ENCODE measurements at places on chromosomes 12 and 14.

- no peak for DNase-seq
Observed at GRCh38 chr12:6639151-6639801, 3.5 kb upstream of the LPAR5 start.

- DNase-seq, result no peak
Observed at GRCh38 chr12:109500406-109501185, 23.2 kb downstream of the UBE3B start.

DNA sequence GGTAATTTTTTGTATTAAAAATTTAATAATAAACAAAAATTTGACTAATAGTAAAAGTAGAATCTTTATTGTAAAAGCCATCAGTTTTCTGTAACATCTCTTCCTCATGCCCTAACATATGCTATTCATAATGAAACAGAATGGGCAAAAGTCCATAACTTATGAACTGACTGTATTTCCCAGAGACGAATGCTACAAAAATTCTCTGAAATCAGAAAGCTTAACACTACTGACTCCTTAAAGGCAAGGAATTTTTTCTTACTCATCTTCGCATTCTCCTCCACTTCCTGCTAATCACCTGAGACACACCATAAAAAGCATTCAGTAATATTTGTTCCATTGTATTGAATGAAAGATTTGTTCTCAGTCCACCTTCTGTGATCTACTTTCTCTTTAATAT lies 17.6 kb downstream of the MON2 start:
- no peak for DNase-seq

DNA sequence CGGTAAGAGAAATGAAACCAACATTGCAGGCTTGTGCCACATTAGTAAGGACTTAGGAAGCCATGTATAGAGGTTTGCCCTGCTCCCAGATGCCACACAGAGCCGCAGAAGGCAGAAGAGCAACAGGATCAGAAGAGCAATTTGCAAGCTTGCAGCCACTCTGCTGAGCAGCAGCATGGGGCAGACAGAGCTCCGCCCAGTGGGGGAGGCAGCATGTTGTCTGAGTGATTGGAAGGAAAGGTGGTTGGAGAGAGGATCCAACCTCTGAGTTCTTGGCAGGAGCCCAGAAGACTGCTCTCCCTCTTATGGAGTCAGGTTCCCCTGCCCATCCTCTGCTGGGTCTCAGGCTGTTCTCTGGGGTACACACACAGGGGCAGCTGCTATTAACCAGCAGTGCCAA lies 2.3 kb upstream of the KRT6A start:
- DNase-seq, result no peak

DNA sequence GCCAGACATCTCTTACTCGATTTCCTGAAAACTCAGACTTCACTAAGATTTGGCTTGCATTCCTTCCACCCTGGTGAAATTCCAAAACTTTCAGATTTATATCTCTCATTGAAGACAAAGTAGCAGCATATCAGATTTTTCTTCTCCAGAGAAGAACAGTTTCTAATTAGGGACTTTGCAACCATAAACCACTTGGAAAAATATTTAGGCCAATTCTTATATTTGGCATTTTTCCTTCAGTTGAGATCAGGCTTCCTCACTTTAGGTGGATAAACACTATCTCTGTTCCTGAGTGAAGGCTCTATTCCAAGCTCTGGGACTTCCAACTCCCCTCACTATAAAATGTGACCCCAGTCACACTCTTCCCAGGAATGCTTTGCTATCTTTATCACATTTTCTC lies 1434.3 kb upstream of the FLRT2 start:
- DNase-seq, result no peak

GRCh38 chr14:24310646-24311604 lies at the start of gene LTB4R:
Gene LTB4R, plus strand, starts transcription at chr14:24311502. Its CDS starts 4,150 bp downstream, at chr14:24315652.
- DNase-seq, result no peak

DNA sequence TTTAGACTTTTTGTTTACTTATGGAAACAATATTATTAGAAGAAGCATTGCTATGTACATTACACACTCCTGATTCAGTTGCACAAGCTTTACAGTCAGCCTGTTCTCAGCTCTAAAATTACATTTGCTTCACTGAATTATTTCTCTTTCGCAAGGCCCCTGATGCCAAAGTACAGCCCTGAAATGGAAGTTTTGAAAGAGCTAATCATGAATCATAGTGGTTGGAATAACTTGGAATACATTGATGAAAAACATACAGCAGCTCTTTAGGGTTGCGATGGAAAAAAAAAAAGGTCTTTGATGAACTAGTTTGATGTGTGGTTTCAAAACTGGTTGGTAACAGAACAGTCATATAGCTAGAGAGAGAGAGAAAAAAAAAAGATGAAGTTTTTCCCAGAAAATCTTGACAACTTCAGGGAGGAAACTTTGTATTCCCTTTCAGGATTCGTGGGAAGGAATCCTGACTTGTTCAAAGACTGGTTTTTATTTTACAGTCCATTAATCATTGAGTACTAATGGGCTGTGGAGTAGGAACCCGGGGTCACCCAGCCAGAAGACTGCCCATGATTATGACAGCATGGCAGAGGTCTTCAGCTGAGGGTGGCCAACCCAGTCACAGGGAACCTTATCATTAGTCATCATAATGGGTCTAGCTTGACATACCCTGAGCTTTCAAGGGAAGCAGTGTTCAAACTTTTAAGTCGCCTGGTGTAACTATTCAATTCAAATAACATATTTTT lies 460.1 kb downstream of the NAV3 start:
- peak; percentile 5 for DNase-seq

- no peak for DNase-seq
Observed at GRCh38 chr12:30774599-30774998, 19.8 kb upstream of the CAPRIN2 start.

DNA sequence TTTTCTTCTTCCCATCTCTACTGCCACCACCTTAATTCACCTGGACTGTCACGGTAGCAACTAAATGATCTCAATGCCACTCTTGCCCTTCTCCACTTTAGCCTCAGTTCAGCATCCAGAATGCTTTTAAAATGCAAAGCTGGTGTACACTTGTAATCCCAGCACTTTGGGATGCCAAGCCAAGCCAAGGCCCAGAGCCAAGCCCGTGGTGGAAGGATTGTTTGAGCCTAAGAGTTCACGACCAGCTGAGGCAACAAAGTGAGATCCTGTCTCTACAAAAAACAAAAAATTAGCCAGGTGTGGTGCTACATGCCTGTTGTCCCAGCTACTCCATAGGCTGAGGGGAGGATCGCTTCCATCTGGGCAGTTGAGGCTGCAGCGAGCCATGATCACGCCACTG lies 5.9 kb downstream of the CIPC start:
- DNase-seq, result no peak

DNA sequence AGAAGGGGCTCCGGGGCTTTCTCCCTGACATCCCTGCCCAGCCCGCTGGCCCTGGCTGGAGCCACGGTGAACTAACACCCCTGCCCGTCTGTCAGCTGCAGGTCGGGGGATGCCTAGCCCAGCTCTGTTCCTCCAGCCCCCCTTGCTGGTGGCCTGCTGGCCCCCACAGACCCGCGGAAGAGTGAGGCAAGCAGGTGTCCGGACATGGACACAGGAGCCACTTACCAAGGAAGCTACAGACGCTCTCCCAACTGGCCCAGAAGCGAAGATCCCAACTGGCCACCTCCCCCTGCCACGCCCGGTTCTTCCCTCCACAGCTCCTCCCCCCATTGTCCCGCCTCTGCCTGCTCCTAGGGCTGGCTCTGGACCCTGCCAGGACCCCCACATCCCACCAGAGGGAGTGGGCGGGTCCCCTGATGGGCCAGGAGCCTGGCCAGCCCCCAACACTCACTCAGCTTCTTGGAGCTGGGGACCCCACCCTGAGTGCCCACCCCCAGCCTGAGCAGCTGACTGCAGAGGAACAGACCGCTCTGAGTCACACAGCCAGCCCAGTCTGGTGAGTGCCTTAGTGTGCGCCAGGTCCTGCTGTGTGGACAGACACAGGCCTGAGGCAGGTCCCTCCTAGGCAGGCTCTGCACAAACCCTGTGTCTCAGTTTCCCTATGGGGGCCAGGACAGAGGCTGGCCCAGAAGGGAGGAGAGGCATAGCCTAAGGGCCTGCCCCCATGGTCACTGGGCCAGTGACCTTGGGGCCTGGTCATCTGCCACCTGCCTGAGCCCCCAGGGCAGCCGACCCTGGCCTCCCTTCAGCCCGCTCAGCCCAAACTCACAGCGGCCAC lies 7.7 kb downstream of the AHNAK2 start:
- DNase-seq, result no peak

- DNase-seq, result no peak
Observed at GRCh38 chr14:93862265-93862664, 64.9 kb upstream of the FAM181A start.

GRCh38 chr12:1564067-1564466 lies 30.3 kb downstream of the FBXL14 start:
- no peak for DNase-seq

DNA sequence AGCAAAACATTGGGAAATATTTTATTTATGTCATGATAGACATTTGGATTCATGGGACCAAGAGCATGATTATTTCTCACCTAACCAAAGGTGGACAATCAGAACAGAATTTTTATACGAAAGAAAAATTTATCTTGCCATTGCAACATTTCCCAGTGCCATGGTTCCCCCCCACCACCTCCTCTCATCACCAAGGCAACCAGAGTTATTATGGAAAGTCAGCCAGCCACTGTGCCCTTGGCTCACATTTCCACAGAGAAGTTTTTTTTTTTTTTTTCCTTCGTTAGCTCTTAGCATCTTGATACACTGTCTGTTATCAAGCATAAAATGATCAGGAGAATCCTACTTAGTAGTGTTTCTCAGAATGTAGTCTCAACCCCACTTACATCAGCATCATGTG lies 176.4 kb upstream of the TMTC1 start:
- DNase-seq, result no peak

GRCh38 chr12:130290114-130290513 lies 47.6 kb upstream of the PIWIL1 start:
- no peak for DNase-seq

- DNase-seq, result peak; percentile 9
Observed at GRCh38 chr12:114013575-114014345, 47.6 kb upstream of the RBM19 start.

GRCh38 chr14:102903889-102904512 lies 18.5 kb upstream of the AMN start:
- no peak for DNase-seq

- DNase-seq, result no peak
Observed at GRCh38 chr12:75970310-75970709, 61.3 kb downstream of the PHLDA1 start.

DNA sequence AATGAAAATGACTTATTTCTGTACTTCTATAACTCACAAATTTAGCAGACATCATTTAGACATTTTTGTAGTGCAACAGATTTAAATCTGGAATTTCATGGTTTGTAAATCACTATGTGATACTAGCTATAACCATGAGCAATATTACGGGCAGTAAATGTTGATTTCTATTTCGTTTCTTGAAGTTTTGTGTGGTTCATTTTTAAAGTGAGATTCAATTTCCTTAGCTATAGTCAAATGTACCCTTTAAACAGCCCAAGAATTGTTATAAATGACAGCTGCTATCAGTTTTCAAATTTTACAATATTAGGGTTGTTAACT lies 30.2 kb downstream of the NUDT4 start:
- no peak for DNase-seq

GRCh38 chr14:39265806-39266524 lies 32.2 kb downstream of the MIA2 start:
- DNase-seq, result no peak

- DNase-seq, result no peak
Observed at GRCh38 chr14:71942904-71943694, 10.9 kb downstream of the RGS6 start.

DNA sequence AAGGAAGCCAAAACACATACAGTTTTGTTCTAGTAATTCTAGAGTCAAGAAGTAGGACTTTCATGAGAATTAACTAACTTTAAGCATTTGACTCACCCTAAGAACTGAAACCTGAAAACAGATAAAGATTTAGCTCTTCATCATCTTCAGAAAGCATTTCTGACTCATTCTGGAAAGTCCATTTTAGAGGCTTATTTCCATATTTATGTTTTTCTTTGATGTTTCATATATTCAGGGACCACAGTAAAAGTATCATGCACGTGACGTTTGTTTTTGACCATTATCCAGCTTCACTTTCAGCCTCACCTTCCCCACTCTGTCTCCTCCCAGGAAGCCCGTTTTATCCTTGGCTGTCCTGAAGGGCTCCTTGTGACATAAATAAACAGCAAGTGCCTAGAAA lies 79.2 kb downstream of the MDGA2 start:
- DNase-seq, result no peak

DNA sequence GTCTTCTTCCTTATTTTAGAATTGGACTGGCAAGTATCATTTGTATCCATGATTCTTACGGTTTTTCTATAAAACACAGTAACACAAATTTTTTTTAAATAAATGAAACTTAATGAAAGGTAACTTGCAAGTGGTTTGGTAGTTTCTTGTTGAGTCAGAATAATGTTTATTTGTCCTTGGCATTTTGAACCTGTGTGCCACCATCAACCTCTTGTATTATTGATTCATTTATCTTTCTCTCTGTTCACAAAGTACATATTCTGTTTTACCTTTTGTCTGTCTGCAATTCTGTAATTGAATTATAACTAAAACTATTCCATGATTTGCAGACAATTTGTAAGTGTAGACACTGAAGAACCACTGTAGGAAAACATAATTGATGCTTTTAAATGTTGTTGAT lies 54.7 kb downstream of the MIPOL1 start:
- no peak for DNase-seq

DNA sequence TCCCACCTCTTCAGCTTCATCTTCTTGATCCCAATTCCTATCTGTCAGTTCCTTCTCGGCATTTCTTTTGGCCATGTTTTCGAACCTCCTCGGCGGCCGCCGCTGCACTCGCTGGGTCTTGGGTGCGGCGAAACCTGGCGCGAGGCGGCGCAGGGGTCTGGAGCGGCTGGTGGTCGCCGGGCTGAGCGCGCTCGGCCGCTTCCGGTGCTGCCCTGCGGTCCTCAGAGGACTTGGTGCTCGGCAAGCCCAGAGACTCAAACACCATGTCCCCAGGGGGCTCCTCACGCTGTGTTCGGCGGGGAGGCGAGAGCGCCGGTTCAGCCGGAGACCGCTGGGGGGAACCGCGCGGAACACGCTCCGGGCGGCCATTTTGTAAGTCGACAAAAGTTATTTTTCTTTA lies 51.8 kb downstream of the PPP1R36 start:
- no peak for DNase-seq

- DNase-seq, result no peak
Observed at GRCh38 chr12:80979251-80979650, 41.5 kb upstream of the LIN7A start.

DNA sequence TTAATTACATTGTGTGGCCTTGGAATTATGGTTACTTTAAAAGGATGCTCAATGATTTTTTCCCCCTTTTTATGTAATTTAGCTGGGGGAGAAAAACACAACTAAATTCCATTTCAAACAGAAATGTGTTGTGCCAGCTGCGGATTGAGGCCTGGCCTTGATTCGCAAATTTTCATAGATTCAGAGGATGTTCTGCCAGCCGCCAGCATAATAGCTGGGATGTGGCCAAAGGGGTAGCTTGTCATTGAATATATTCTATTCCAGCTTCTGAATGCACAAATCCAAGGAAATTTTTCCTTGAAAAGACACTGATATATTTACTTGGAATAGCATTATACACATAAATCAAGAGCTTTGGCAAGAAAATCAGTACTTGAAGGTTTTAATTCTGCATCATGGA lies 43.7 kb downstream of the TRHDE start:
- no peak for DNase-seq
